ENCODE measurements at places on chromosomes 12 and 14.

DNA sequence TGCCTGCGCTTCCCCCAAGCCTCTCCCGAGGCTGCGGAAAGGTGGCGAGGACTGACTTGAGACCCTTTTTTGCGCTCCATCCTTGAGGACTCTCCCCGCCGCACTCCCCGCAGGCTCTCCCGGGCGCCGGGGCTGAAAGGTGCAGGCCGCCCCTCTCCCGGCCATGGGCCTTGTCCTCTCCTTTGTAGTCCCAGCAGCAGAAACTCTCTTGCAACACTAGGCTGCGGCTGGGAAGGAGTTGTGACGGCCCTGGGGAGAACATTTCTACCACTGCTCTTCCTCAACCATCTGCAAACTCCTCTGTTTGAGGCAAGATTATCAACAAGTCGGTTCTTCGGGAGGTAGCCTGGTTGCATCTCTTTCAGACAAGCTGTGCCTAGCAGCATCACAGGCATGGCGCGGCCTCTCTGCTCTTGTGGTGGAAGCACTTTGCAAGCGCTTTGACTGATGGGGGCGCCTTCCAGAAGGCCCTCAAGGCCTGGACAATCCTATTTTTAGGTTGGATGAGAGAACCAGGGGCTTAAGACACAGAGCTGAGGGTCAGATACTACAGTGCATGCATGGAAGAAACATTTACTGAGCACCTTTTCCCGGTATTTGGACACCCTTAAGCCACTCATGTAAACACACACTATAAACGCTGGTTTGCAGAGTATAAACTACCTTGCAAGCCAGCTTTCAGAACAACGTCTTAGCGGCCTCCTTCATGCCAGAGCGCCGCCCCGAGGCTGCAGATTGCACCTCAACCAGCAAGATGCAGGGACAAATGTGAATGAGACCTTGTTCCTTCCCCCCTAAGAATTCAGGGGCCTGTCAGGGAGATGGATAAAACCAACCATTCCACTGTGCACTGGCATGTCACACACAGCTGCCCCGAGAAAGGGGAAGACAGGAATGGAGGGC lies 1.2 kb upstream of the PRIMA1 start:
- DNase-seq: no peak

GRCh38 chr14:30417121-30417520 lies 141.8 kb upstream of the G2E3 start:
- DNase-seq: peak; percentile 2

DNA sequence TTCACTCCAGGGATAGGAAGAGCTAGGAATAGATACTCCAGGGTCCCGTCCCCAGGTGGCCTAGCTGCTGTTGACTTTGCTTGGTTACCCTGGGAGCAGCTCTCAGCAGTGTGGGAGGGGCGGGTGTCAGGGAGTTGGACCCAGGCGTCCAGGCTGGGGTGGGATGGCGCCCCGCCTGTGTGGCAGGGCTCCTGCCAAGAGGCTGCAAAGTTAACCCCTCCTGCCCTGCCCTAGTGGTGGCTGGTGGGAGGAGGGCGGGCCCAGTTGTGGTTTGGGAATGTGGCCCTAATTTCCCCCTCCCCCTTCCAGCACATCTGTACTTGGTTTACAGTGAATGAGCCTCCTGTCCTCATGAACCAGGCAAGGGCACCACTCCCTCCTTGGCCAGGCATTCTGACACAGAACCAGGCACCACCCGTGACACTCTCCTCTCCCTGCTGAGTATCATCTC lies 1.7 kb upstream of the RARG start:
- no peak for DNase-seq

DNA sequence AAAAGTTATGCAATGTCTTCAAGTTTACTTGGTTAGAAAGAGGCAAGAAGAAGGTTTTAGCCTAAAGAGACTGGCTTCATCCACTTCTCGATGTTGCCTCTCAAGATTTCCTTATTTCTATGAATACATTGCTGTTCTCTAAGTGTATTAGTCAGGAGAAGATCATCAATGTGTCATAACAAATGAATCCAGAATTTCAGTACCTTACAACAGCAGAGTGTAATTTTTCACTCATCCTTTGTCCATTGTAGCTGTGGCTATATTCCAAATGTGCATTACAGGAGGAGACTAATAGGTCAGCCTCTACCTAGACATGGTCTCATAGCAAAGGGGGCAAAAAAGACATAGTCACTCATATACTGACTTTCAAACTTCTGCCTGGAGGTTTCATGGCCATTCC lies 579.1 kb downstream of the PRKD1 start:
- no peak for DNase-seq

- no peak for DNase-seq
Observed at GRCh38 chr12:71243370-71243769, 85.6 kb upstream of the TSPAN8 start.

DNA sequence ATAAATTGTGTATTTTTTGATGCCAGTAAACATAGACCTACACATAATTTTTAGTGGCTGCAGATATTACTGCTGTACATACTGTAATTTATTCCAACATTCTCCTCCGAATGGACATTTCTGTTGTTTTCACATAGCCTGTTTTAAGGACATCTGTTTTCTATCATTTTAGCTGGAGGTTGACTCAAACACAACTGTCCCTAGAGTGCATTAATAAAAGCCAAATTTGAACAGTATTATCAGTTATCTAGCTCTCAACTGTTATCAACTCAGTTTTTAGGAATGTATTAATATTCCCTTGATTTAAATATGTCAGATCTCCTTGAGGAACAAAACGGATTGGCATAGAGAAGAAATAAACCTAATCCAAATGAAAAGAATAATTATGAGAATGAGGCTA lies 17.2 kb upstream of the PIWIL1 start:
- DNase-seq: no peak

GRCh38 chr12:115407723-115408122 lies 723.7 kb upstream of the TBX3 start:
- no peak for DNase-seq

- DNase-seq: no peak
Observed at GRCh38 chr12:851343-851742, 98.2 kb downstream of the RAD52 start.

DNA sequence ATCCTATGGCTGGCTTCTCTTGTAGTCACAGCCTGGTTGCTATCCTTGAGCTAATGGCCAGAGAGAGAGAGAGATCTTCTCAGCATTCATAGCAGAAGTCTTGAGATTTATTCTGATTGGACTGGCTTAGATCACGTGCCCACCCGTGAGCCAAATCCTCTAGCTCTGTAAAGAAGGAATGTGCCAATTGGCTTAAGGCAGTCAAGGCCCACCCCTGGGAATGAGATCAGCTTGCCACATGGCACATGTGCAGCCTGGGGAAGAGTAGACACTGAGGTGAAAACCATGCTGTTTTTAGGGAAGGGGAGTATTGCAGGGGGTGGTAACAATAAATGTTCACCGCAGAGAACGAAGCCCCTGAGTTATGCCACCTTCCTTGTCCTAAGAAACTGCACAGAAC lies 36.3 kb downstream of the PLEKHG7 start:
- no peak for DNase-seq

GRCh38 chr12:65496617-65497016 lies 218.1 kb downstream of the MSRB3 start:
- peak; percentile 27 for DNase-seq

GRCh38 chr12:66119229-66119869 lies 11.2 kb downstream of the LLPH start:
- DNase-seq: peak; percentile 30

GRCh38 chr12:51174501-51174900 lies 1.6 kb upstream of the TFCP2 start:
- no peak for DNase-seq

DNA sequence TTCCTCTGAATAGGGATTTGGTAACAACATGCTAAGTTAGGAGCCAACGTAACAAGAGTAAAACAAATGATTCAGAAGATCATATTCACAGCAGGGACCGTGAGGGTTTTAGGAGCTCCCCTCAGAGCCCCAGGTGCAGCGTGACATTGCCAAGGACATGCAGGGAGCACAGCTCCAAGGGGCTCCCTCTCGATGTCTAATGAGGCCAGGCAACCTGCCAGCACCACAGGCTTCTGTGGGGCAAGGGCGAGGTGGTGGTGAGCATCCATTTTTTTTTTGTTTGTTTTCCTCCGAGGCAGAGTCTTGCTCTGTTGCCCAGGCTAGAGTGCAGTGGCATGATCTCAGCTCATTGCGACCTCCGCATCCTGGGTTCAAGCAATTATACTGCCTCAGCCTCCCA lies 95.1 kb upstream of the PTPRB start:
- no peak for DNase-seq

- DNase-seq: peak; percentile 78
Observed at GRCh38 chr12:6062757-6063735, 61.4 kb downstream of the VWF start.

GRCh38 chr14:76113691-76114090 lies 38.0 kb upstream of the GPATCH2L start:
- DNase-seq: no peak

DNA sequence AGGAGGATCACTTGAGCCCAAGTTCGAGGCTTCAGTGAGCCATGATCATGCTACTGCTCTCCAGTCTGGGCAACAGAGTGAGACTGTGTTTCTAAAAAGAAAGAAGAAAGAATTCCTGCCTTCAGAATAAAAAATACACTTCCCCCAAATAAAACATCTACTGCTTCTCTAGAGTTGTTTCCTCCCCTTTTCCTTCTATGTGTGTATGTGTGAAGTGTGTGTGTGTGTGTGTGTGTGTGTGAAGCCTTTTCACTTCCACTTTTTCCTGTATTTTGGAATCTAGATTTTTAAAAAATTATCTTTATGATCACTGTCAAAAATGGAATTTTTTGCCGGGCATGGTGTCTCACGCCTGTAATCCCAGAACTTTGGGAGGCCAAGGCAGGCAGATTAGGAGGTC lies 12.6 kb upstream of the SNX6 start:
- DNase-seq: peak; percentile 43

- no peak for DNase-seq
Observed at GRCh38 chr12:96687719-96688118, 198.3 kb downstream of the CFAP54 start.

GRCh38 chr12:105575235-105575634 lies 244.7 kb downstream of the C12orf75 start:
- DNase-seq: no peak

- no peak for DNase-seq
Observed at GRCh38 chr14:74898694-74899093, 17.0 kb downstream of the DLST start.

DNA sequence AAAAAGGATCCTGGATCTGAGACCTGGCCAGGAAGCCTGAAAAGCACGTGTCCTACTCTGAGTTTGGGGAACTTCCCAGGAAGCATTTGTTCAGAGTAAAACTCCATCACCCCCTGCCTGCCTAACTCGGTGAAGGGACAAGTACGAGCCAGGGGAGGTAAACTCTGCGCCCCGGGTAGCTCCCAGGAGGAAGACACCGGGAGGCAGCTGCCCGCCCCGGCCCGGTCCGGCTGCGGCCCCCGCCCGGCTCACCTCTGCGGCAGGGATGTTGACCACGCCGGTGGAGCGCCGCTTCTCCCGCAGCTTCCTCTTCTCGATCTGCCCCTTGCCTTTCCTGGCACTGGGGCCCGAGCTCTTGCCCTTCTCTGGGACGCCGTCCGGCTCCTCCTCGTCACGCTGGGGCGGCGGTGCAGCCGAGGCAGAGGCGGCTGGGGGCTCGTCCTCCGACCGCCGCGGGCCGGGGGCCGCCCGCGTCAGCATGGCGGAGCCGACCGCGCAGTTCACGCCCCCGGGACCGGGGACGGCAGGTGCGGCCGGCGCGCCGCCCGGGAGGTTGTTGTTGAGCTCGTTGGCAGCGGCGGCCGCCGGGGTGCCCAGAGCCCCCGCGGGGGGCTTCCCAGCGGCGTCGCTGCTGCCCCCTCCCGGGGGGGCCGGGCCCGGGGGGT lies 1.2 kb downstream of the PAWR start:
- peak; percentile 26 for DNase-seq

- DNase-seq: no peak
Observed at GRCh38 chr12:49969027-49969426, 3.7 kb upstream of the AQP6 start.

GRCh38 chr12:57771236-57771872 lies 551 bp downstream of the METTL1 start:
- DNase-seq: peak; percentile 94

- DNase-seq: no peak
Observed at GRCh38 chr12:106519607-106520021, 63.2 kb upstream of the RFX4 start.

- DNase-seq: no peak
Observed at GRCh38 chr12:30661210-30661609, 34.5 kb downstream of the IPO8 start.

- DNase-seq: no peak
Observed at GRCh38 chr12:120013659-120014380, 24.8 kb downstream of the BICDL1 start.

DNA sequence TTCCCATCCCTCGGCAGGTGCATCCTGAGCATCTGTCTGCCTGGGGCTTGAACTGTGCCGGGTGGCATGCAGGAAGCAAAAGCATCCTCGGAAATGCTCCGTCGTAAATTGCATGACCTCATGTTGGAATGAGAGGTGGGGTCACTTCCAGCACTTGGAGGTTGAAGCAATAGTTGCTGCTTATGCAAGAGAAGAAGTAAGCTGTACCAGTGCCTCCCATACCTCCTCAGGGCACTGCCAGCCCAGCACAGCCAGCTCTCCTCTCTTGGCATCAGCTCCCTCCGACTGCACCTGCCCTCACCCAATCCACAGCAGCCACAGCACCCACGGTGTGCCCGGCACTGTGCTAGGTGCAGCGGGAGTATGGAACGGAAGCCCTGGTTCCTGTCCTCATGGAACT lies 11.5 kb downstream of the TEAD4 start:
- no peak for DNase-seq

- no peak for DNase-seq
Observed at GRCh38 chr12:120754792-120755191, 29.2 kb downstream of the ACADS start.

GRCh38 chr12:91732086-91732485 lies 413.6 kb downstream of the BTG1 start:
- DNase-seq: no peak

DNA sequence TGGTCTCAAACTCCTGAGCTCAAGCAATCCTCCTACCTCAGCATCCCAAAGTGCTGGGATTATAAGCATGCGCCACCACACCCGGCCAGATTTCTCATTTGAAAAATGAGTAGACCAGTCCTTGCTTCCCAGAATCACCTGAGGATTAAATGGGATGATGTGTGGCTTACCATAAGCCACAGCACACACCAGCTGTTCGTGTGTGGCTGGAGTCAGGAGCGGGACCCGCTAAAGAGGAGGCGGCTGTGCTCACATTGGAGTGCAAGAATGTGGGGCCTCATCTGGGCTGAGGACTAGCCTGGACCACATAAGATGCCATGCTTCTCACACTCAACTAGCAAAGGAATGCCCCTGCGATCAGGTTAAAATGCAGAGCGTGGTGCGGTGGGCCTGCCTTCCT lies 6.7 kb upstream of the ALDH2 start:
- no peak for DNase-seq

DNA sequence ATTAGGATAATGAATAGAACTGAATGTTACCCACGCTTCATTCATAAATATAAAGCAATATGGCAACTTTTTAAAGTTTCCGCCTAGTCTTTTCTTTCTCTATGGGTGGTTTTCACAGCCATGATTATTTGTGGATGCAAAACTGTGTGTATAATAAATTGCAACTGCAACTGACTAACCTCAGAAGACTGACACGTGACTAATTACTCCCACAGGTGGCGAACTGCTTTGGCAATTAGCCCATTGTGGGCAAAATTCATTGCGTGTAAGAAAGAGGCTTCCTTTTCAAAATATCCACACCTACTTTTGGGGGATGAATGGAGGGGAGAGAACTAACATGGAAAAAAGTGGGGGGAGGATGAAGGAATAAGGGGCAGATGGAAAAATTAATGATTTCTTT lies 79.0 kb downstream of the SLC25A21 start:
- no peak for DNase-seq
